Ascending aorta (tissue), 2 donors: ENCODE measurements at places on chromosomes 11 and 22.

- no peak for DNase-seq
Observed at GRCh38 chr11:2511421-2512369, 66.9 kb downstream of the KCNQ1 start.

- no peak for DNase-seq
Observed at GRCh38 chr22:46942799-46943785, 180.6 kb downstream of the TBC1D22A start.

DNA sequence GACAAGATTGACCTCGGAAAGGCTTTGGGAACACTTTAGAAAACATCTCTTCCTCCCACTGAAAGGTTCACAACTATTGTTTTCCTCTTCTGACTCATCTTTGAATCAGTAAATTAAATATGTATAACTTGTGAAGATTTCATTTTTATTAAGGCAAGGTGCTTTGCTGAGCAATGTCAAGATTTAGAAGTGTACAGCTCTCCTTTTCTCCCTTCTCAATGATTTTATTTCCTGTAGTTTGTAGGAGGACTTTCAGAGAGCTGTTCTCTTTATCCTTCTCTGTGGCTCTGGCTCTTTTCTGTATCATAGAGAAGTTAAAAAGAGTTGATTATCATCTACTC is 594.2 kb downstream of the METTL15 start:
- no peak for DNase-seq

- no peak for DNase-seq
Observed at GRCh38 chr22:48334971-48335370, 1492.7 kb downstream of the BRD1 start.

DNA sequence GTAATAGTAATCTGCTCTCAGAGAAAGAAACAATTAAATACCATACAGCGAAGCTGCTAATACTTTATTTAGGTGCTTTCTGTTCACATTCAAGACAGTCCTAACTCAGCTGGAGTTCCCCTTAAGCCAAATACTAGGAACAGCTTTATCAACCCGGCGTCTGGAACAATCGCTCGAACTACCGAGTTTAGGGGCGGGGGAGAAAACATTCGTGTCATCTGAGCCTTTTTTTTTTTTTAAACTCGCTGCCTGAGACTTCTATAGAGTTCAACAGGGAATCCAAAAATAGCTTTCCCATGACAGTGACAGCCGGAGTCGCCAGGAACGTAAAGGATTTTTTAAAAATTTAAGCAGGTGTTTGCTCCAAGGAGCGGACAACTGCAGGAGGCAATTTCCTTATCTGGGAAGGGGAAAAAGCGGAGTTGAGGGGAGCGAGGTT is 852 bp downstream of the TRAF6 start:
- no peak for DNase-seq

DNA sequence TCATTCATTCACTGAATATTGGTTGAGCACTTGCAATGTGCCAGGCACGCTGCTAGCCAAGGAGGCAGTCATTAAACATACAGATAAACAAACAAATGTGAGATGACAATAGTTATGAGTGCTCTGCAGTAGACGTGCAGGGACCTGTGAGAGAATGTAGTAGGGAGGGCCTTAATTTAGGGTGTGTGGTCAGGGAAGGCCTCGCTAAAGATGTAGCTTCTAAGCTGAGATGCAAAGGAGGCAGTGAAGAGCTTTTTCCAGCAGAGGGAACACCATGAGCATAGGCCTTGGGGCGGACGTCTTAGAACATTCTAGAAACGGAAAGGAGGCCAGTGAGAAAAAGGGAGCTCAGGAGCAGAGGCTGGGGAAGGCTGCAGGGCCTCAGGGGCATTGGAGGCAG is 789 bp upstream of the NCF4 start:
- DNase-seq: no peak

- DNase-seq: no peak
Observed at GRCh38 chr11:120182372-120182771, 28.5 kb upstream of the OAF start.

DNA sequence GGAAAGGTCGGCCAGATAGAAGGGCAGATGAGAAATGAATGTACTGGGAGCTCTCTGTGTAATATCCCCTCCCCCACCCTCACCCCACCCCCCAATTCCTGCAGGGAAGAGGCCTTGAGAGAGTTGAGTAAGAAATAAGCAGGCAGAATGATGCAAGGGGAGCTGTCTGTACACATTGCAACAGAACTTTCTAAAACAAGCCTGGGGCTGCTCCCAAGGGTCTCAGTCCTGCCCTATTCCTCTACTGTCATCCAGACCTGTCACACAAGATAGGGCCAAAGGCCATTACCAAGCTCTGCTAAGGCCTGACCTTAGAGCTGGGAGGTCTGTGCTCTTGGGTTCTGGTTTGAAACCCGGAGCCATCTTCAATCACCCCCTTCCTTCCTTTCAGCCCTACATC is 5.7 kb upstream of the DGAT2 start:
- no peak for DNase-seq

DNA sequence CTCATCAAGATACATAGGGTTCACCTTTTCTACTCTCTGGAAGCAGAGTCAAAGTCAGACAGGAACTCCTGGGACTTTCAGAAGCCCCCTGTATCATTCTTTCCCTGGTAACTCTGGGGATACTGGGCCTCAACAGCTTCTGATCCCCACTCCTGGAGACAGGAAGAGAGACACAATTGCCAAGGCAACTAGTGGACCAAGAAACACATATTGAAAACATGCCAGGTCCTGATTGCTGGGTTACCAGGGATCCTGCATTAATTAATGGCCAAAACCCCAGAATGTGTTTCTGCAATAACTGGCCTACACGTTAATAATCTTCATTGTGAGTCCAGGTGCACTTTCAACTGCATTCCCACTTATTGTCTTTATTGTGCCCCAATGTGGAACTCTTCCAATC is 260.8 kb upstream of the POU2AF2 start:
- no peak for DNase-seq

- no peak for DNase-seq
Observed at GRCh38 chr11:69654660-69655478, 13.9 kb downstream of the CCND1 start.

GRCh38 chr11:7610393-7610792 is 62.9 kb downstream of the CYB5R2 start:
- no peak for DNase-seq

- no peak for DNase-seq
Observed at GRCh38 chr11:64472593-64473455, 113.9 kb downstream of the RPS6KA4 start.

DNA sequence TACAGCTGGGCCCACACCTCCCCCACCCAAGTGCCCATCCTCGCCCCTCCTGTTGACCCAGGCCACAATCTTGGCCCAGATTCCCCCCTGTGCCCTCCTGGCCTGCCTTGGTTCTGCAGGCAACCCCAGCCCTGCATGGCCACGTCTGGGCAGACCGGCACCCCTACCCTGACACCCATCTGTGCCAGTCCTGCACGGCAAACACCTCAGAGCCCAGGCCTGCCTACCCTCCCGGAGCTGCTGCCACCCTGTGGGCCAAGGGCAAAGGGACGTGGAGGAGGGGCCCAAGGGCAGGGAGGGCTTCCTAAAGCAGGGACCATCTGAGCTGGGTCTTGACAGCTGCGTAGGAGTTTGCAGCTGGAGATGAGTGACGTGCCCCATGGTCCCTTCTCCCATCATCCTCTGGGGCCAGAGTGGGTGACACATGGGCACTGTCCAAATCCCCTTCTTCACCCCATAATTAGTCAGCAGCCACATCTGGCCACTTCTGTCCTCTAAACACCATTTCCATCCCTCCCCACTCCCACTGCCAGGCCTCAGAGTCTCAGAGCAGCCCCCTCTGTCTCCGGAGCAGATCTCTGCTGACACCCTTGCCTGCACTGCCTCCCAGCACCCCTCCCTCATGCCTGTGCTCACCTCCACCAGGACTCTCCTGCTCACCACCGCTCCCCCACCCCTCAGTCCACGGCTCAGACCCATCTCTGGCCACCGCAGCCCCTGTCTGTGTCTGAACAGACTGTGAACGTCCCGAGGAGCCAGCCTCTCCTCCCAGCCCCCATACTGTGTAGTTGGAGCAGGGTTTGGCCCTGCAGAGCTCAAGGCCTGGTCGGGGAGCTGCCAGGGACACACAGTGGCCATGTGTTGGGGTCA is 35.6 kb upstream of the PPARA start:
- no peak for DNase-seq

- no peak for DNase-seq
Observed at GRCh38 chr11:13126430-13126829, 117.3 kb downstream of the RASSF10 start.

DNA sequence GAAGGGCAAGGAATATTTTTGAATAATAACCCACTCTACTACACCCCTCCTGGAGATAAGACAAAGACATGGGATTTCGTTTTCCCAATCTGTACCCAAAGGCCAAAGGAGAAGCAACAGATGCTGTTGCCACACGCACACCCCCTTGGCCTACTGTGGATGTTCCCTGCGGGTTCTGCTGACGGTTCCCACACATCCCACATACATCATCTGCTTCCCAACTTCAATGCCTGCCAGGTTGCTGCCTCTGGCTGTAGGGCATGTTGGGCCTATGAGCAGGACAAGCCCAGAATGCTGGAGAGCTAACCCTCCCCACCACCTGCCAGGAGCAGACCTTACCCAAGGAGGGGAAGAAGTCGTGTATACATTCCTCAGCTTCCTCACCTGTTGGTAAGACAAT is 13.6 kb upstream of the RBFOX2 start:
- no peak for DNase-seq

GRCh38 chr11:21603886-21604285 is 589.0 kb upstream of the ANO5 start:
- no peak for DNase-seq

DNA sequence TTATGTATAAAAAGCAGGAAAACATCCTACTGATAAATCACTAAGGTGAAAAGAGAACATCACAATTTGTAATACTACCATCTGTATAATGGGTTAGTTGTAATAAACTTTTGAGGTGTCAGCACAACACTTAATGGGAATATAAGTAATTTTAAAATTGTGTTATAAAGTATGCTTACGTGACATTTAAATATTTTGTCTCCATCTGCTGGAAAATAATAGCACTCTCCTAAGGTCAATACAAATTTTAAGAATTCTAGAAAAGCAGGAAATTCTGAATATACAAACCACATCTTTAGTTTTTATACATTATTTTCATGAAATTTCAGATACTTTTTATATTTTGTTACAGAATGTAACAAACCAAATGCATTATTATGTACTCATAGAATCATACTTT is 19.5 kb downstream of the CWF19L2 start:
- no peak for DNase-seq

- no peak for DNase-seq
Observed at GRCh38 chr22:35900483-35901168, 128.0 kb downstream of the RBFOX2 start.

DNA sequence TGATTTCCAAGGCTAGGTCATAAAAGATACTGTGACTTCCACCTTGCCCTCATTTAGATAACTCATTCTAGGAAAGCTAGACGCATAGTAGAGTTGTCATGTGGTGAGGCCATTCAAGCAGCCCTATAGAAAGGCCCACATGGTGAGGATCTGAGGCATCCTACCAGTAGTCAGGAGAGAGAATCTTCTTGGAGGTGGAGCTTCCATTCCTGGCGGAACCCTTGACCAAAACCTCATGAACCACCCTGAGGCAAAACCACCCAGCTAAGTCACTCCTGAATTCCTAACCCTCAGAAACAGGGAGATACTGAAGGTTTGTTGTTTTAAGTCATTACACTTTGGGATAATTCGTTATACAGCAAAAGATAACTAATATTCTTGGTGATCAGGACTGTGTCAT is 2.9 kb upstream of the HDHD5 start:
- no peak for DNase-seq

GRCh38 chr11:123474994-123475393 is 44.9 kb downstream of the GRAMD1B start:
- no peak for DNase-seq

DNA sequence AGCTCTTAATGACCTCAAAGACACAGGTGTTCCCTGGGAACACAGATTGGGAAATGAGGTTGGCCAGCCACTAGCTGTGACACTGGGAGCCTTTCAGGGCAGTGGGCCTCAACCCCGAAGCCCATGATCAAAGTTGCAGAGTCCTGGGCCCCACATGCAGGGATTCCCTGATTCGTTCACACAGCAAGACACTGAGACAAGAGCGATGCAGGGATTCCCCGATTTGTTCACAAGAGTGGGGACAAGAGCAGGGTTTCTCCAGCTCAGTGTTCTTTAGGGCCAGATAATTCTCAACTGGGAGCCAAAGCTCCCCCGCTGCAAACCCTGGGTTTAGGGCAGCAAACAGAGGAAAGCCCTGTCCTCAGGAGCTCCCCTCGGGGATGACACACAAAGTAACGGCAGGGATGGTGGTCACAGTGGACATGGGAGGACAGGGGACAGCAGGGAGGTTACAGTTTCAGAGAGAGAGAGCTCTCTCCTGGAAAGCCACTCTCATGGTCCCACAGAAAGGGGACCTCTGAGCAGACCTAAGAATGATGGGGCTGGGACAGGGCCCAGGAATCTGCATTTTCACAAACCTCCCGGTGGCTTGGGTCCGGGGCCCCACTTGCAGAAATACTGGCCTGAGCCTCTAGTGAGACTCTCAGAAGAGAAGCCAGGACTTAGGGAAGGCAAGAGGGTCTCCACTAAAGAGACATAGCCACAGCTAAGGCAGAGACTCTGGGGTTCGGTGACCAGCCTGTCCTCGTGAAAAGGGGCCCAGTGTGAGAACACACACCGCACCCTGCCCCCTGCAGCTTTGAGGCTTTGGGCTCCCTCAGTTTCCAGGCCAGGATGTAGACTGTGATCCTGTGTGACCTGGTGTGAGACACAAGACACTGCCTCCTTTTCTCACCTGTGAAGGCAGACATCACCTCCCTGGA is 7.4 kb upstream of the GNAZ start:
- DNase-seq: peak; percentile 55

DNA sequence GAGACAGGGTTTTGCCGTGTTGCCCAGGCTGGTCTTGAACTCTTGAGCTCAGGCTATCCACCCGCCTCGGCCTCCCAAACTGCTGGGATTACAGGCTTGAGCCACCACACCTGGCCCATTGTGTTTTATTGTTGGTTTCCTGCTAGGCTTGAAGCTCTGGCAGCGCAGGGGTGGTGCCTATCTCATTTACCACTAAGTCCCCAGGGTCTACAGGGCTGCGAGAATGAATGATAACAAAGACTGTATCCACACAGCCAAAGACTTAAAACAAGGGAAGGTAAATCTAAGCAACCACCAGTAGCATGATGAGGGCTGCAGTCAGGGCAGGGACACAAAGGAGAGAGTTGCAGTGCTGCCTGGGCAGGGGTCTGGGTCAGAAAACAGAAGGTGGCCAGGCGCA is 37.3 kb upstream of the XBP1 start:
- no peak for DNase-seq

DNA sequence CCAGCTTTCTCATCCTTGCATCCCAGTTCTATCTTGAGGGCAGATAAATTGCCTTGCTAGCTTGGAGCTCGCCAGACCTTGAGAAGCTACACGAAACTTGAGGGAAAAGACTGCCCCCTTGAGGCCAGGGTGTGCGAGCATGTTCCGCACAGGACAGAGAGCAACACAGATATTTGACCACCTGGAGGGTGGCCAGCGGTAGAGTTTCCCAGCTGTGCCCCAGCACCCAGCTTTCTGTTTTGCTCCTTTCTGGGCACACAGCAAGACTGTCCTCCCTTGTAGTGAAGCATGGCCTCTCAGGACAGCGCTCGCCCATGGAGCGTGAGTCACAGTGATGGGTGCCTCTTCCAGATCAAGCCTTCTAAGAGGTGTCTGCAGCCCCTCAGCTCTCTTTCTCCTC is 23.5 kb downstream of the SPATA19 start:
- no peak for DNase-seq

GRCh38 chr22:35582861-35583670 is 34.1 kb downstream of the MB start:
- no peak for DNase-seq
